Stimulated activated CD4-positive, alpha-beta T cell treated with anti-CD3 and anti-CD28 coated beads, Interleukin-15, amount 100 ng/mL, for 1 hour (primary cell): ENCODE measurements at places on chromosomes 2 and 18.
A peak's percentile ranks its signal among the peaks of the same experiment; 100 is the strongest.

- DNase-seq = no peak
Observed at GRCh38 chr2:73111073-73112025, 1.4 kb downstream of the RAB11FIP5 start.

- no peak for DNase-seq
Observed at GRCh38 chr2:236408786-236409185, 144.6 kb upstream of the ASB18 start.

- DNase-seq = no peak
Observed at GRCh38 chr18:6370886-6371635, 43.6 kb downstream of the L3MBTL4 start.

- DNase-seq = no peak
Observed at GRCh38 chr2:197911667-197912066, 107.3 kb downstream of the PLCL1 start.

DNA sequence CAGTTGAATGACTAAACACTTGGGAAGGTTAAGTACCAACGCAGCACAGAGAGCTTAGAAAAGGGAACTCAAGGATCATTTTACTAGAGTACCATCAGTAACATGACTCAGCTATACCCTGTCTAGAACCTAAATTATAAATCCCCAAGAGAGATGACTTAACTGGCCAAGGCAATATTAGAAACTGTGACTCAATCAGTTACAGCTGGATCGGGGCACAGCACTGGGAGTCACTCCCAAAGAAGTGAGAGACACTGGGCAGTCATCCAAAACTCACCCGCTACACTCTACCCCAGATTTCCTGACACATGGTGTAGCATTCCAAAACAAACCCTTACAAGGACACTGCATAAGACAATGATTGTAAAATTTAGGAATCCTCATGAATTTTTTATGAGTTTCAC, 17.7 kb downstream of the IWS1 start:
- no peak for DNase-seq

GRCh38 chr18:70028734-70029133, 81.1 kb upstream of the CD226 start:
- no peak for DNase-seq

GRCh38 chr2:38900726-38901125, 11.1 kb downstream of the ARHGEF33 start:
- DNase-seq = no peak

GRCh38 chr2:68911709-68912108, 40.5 kb upstream of the BMP10 start:
- DNase-seq = no peak

GRCh38 chr2:164868563-164869419, 27.2 kb upstream of the COBLL1 start:
- no peak for DNase-seq

GRCh38 chr18:39523281-39523680, 1957.7 kb upstream of the CELF4 start:
- DNase-seq = no peak

DNA sequence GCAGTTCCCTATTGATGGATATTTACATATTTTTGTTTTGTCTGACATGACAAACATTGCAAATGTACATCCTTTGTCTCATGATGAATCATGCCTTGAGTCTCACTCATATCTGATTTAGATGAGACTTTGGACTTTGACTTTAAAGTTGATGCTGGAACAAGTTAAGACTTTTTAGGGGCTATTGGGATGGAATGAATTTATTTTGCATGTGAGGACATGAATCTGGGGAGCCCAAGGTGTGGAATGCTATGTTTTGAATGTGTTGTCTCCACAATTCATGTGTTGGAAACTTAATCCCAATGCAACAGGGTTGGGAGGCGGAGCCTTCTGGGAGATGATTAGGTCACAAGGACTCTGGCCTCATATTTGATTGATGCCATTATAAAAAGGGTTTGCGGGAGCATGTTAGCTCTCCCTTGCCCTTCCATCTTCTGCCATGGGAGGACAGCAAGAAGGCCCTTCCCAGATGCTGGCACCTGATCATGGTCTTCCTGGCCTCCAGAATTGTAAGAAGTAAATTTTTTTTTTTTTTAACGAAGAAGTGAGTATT, 29.1 kb upstream of the INO80D start:
- DNase-seq = no peak

- DNase-seq = no peak
Observed at GRCh38 chr2:240782886-240783818, 36.9 kb downstream of the KIF1A start.

DNA sequence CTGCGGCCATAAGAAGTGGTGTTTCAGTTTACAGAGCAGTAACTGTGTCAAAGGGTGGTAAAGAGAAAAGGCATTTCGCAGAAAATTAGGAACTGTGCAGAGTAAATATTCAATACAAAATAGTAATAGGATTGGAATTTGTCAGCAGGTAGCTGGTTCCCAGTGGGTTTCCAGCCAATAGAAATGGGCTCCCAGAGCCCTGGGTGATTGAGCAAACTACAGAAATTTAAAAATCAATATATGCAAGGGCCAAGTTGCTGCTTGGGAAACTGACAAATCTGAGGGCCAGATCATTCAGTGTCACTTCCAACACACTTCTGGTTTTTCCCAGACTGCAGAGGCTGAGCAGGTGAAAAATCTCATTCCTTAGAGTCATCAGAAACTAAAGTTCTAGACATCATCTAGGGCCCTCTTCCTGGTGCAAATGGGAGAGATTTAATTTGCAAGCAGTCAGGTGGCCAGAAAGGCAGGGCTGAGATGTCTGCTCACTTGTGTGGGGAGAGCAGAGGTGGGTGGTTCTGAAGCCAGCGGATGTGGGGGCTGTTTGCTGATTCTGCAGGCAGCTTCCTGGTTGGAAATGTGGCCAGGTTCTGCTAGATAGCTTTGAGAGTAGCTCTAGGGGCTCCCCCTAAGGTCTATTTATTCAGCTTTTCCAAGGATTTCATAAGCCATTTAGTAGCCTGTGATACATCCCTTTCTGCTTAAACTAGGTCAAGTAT, 182.4 kb downstream of the NCK2 start:
- DNase-seq = peak; percentile 20

DNA sequence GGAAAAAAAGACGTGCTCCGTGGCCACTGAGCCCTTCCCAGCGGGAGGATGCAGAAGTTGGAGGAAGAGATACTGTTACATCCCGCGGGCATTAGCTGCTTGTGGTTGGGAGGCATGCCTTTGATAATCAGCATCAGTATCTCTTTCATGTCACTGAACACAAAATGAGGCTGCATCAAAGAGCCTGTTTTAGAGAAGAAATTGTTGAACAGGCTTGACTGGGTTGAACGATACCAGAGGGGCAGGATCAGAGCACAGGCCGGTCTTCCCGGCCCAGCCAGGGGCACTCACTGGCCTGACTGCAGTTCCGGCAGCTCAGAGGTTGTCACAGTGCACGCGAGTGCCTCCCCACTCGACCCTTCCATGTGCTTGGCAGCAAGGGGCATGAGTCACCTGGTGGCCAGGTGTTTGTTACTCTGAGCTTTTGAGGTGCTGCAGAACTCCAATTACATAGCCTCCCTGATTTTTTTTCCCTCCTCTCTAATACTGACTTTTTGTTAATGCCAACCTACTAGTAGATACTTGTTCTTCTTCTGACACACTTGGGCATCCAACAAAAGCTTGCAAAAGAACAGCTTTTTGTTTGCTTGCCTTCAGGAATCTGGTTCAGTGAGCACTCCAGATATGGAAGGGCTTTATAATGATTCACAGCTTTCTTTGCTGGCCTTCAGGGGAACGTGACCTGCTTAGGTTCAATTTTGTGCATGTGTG, 121.6 kb downstream of the VAPA start:
- DNase-seq = no peak

DNA sequence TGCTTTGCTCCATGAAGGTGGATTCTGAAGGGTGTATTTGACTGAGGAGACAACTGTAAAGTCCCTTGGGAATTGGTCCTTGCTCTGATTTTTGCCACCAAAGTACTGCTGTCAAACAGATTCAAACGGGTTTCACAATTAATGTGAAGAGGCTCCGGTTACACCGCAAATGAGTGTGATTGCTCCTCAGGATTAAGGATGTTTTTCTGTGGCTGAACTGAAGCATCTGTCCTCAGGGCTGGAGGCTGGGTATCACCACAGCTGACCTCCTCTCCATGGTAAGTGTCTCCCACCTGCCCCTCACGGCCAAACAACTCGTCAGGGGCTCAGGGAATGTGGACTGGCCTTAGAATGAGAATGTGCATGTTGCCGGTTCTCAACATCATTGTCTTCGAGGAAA, 130.4 kb upstream of the NDUFV2 start:
- no peak for DNase-seq

- no peak for DNase-seq
Observed at GRCh38 chr18:41905786-41906527, 49.1 kb upstream of the PIK3C3 start.

- no peak for DNase-seq
Observed at GRCh38 chr2:65367524-65367923, 64.9 kb downstream of the SPRED2 start.

GRCh38 chr2:174874085-174874484, 109.8 kb upstream of the CHRNA1 start:
- DNase-seq = no peak

GRCh38 chr2:60555066-60555782, 1.8 kb upstream of the BCL11A start:
- no peak for DNase-seq

DNA sequence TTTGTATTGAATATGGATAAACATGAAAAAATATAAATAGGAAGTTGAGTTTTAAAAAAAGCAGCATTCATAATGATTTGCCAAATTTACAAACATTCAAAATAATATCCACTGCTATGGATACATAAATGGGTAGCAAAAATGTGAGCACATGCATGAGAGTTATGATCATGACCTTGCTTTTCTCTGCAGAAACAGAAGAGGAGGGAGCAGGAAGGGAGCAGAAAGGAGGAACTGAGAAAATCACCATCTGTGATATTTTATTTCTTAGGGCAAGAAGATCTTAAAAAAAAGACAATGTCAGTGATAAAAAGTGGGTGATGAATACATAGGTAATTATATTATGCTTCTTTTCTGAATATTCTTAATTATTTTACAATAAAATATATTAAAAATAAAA, 17.7 kb upstream of the CCDC93 start:
- no peak for DNase-seq

GRCh38 chr18:40917056-40917455, 1038.0 kb upstream of the PIK3C3 start:
- DNase-seq = no peak

GRCh38 chr2:136765256-136766072, at the start of gene THSD7B:
Gene THSD7B, plus strand, starts transcription at chr2:136765545. Its CDS starts 116,634 bp downstream, at chr2:136882179.
- no peak for DNase-seq

DNA sequence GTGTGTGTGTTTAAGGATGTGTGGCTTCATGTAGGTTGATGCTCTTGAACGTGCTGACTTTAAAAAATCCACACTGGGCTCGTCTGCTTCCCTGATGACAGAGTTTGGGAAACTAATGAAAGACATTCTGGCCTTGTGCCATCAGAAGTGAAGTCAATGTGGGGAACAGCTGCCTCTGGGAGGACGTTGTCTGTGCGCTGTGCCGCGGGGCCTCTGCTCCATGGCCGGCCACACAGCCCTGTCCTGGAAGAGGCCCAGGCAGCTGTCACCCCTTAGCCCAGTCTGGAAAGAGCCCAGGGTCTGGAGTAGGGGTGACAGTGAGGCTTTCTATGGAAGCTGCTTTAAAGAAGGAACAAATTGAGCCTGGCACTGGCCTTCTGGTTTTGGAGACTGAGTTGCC, 155.8 kb downstream of the SH3RF3 start:
- no peak for DNase-seq

- no peak for DNase-seq
Observed at GRCh38 chr2:43927442-43927841, 68.3 kb downstream of the LRPPRC start.

DNA sequence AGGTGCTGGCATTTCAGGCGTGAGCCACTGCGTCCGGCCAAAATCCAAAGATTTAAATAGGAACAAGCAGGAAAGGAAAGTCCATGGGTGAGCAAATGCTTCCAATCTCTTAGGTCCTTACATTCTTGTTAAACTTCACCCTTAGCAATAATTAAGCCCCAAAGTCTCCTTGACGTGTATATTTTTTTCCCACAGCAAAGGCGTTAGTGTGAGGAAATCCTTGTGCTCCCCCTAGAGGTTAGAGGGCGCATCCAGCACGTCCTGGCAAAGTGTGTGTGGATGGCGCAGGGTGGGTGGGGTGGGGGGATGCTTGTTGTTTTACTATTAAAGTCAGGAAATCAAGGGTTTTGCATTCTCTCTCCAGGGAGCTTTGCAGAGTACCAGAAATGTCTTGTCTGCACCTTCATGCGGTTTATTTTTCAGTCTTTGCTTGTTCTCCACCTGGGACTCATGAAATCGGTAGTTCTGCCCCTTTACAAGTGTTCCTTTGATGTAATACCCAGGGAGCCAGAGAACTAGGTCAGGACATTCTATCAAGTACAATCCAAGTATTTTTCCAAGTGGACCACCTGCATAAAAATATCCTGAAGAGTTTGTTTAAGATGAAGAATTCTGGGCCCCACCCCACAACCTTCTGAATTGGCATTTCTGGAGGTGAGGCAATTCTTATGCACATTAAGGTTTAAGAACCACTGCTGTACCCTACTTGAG, 22.2 kb upstream of the ITSN2 start:
- DNase-seq = peak; percentile 12

GRCh38 chr18:13900633-13901032, 14.7 kb downstream of the MC2R start:
- no peak for DNase-seq

DNA sequence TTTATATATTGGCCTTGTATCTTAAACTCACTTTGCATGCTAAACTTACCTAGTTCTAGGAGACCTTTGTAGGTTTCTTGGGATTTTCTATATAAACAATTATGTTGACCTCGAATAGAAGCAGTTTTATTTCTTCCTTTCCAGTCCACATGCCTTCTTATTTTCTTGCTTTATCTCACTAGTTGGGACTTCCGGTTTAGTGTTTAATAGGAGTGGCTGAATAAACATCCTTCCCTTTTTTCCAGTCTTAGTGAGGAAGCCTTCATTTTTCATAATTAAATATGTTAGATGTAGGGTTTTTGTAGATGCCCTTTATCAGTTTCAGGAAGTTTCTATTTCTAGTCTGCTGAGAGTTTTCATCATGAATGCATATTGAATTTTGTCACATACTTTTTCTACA, 347.3 kb upstream of the HNRNPA3 start:
- no peak for DNase-seq

- no peak for DNase-seq
Observed at GRCh38 chr2:224309176-224309575, 92.7 kb downstream of the FAM124B start.

DNA sequence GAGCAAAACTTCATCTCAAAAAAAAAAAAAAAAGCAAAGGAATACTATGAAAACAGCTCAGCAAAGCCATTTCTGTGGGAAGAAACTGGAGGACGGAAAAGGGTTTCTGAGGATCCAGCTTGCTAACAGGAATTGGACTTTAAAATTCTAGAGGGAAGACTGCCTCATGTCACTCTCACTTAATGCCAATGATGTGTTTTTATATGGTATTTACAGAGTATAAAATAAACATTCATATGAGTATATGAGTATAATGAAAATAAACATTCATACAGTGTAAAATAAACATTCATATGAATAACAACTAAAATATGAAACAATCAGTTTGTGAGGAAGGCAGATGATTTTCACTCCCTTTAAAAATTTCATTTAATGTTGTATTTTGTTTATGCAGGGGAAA, 43.9 kb downstream of the CHMP3 start:
- DNase-seq = no peak
